ENCODE measurements at places on chromosomes 12 and 14.

- DNase-seq: no peak
These were observed 18.9 kb upstream of the C12orf71 start for GRCh38 chr12:27101290-27101689.

DNA sequence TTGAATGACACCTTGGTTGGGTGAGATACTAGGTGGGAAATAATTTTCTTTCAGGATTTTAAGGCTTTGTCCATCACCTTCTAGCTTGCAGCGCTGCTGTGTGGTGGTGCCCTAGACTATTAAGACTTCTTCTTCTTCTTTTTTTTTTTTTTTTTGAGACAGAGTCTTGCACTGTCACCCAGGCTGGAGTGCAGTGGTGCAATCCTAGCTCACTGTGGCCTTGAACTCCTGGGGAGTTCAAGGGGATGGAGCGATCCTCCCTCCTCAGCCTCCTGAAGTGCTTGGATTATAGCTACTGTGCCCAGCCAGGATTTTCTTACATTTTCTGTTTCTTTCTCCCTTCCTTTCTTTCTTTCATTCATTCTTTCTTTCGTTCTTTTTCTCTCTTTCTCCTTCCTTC is 10.3 kb upstream of the MTA1 start:
- DNase-seq: no peak

DNA sequence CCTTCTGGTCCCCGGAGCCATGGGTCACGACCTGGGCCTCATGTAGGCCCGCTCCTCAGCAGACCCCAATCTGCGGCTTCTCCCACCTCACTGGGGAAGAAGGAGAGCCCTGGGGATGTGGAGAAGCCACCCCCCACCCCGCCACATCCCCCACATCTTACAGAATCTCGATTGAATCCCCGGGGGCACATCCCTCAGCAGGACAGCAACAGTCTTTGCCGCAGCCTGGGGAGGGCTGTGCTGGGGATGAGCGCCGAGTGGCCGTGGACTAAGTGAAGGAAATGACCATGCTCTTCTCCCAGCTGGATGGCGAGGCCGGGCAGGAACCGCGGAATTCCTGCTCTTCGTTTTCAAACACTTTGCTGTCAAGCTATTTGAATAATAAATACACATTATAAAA is 169.0 kb upstream of the RTL1 start:
- no peak for DNase-seq

- no peak for DNase-seq
These were observed 728.9 kb upstream of the TBX3 start for GRCh38 chr12:115412831-115413230.

DNA sequence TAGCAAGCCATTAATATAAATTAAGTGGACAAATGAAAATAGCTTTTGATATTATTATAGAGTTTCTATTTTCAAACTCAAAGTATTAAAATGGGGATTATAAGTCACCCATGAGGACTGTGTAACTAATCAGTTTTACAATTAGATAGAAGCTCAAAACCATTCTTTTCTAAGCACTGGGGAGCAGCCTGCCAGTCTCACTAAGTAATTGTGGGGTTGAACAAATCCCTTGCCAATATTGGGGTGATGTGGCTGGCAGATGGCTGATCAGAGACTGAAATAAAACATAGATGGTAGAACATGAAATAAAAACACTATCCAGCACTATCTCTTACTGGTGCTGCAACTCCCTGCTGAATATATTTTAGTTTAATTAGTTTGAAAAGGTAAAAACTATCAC is 353.2 kb downstream of the FLRT2 start:
- DNase-seq: no peak

- peak; percentile 30 for DNase-seq
These were observed 116.2 kb downstream of the LRRIQ1 start for GRCh38 chr12:85152311-85152729.

DNA sequence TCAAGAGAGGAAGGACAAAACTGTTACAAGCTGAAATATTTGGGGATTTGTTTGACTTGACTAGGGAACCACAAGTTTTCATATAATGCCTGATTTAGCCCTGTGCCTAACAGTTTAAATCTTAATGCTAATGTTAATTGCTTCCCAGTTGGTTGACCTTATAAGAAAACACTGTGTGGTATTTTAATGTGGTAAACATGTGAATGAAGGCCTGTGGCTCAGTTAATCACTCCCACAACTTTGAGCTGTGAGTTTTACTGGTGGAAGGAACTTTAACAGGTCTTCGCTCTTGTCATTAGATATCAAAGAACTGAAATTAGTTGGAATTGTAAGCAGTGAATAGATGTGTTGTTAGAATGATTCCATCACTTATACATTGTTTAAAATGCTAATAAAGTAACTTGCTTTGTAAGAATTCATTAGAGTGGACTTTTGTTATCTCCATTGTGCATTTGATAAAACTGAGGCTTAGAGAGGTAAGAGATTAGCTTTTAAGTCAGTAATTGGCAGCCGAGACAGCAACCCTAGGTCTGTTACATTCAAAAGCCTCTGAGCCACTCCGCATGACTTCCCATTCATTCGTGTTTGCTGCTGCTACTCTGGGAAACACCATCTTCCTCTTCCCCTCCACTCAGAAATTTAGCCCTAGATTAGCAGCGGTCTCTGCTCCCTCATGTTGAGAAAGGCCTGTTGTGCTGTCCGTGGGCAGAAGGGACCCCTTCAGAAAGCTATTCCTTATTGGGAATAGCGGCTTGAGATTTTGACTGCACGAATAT is 1.0 kb upstream of the TBK1 start:
- peak; percentile 4 for DNase-seq

DNA sequence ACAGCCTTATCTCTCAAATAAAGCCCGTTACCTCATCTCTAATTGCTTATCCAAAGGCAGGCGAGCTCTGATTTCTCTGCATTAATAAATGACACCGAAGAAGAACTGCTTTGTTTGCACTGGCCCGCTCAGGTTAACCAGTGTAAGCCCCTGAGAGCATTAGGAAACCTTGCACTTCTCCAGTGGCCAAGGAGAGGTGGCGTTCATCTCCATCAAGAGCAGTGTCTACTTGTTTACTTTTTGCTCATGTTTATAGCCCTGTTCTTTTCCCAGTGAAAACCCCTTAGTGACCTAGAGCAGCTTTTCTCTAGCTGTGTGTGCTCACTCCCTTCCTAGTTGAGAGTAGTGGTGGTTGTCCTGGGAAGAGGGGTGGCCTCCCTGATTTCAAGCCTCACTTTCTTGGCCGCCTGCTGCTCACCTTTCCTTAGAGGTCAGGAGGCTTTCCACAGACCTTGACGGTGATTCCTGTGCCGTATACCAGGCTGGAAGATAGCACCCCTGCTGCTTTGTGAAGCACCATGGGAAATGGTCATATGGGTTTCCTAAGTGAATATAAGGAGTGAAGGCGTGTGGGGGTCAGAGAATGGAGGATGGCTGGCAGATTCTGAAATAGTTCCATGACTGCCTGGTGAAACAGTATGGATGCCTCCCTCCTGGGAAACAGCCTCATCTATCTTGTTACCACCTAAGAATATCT is 16.6 kb downstream of the FBXW8 start:
- DNase-seq: no peak

DNA sequence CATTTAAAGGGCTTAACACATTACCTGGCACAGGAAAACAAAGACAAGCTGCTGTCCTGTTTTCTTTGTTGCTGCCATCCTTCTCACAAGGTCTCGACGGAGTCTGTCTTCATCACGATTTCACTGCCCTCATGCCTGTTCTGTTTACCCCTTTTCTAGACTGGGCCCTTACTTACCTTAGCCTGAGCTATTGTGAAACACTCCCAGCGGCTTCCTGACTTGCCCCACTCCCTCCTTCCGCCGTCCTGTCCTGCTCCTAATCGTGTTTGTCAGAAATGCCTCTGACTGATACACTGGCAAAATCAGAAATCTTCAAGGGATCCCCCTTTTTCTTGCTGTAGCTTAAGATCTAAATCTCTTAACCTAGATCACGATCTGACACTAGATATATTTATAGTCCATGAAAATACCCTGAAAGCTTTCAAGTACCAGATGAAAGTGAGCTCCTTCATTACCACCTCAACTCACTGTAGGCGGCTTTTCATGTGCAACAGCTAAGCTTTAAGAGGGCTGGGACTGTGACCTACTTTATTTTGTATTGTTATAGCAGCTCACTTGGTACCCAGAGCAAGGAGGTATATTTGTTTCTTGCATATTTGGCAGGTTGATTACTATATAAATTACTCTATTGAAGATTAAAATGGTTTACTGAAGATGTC is 32.1 kb downstream of the TECPR2 start:
- no peak for DNase-seq

DNA sequence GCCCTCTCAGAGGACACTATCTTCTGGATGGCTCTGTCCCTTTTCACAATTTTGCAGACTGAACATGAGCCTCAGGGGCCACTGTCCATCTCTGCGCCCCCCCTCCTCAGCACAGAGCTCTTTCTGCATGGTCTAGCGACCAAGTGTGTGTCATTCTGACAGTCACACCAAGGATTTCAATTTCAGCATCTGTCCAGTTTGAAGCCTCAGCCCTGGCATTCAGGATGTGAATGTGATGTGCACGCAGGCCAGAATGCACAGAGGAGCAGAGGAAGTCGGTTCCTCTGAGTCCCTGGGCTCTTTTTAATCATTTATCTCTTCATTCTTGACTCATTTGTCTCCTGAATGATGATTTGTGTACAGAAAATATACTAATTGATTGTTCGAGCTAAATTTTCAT is 102.0 kb upstream of the PWP1 start:
- DNase-seq: no peak

DNA sequence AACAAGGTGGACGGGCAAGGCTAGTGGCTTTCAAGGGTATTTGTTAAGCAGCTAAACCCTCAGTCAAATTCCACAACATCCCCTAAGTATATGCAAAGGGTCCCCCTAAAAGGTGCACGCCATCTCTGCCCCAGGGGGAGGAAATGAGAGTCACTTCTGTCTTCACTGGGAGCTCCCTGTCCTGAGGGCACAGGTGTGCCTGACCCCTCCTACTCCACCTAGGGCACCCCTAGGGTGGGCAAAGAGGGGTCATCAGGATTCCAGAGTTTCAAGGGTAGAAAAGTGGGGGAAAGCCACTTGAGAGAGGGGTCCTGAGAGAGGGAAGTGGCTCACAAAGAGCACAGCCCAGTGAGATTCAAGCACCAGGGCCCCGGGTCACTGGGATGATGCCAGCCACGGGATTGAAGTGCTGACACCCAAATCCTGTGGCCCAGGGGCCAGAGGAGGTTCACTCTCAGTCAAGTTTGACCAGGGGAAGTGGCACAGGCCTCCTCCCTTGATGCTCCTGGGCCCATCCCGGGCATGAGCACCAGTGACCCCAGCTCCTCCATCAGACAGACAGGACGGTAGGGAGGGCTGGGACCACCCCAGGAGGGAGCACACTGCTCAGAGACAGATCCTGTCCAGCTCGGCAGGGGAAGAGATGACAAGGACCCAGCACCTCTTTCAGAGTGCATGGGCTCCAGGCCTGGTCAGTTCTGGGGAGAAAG is 82.3 kb upstream of the BCL11B start:
- DNase-seq: no peak

- no peak for DNase-seq
These were observed 153.9 kb downstream of the ACSS3 start for GRCh38 chr12:81231574-81232368.

Measured in right kidney (tissue), 9 donors.